Karpas-422 (cell line): ENCODE measurements at places on chromosomes 7 and 10.

GRCh38 chr10:34392641-34393170, 422.4 kb downstream of the PARD3 start:
- H3K36me3 ChIP-seq = no peaks in the 10 kb centered on the region
- DNase-seq = no peak
- no peaks in the 10 kb centered on the region for H3K27me3 ChIP-seq
- H3K4me3 ChIP-seq = no peak overlapping the region

DNA sequence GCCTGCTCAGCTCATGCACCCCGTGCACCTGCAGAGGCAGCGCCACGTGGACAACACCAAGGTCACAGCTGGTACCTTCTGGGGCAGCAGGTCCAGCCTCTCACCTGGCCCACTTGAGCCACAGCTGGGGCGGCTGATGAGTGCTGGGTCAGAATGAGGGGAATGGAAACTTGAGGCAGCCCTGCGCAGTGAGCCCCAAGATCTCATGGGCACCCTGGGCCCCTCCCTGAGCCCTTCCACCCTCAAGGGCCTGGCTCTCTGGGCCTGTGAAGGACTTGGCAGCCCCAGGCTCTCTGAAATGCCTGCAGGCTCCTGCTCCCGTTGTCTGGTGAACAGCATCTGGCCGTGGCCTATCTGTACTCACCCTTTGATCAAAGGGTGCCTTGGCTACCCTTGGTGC, 112.7 kb downstream of the TCERG1L start:
- DNase-seq = no peak
- no peak overlapping the region for H3K4me3 ChIP-seq
- H3K27ac ChIP-seq = no peak overlapping the region
- no peaks in the 10 kb centered on the region for H3K4me1 ChIP-seq

DNA sequence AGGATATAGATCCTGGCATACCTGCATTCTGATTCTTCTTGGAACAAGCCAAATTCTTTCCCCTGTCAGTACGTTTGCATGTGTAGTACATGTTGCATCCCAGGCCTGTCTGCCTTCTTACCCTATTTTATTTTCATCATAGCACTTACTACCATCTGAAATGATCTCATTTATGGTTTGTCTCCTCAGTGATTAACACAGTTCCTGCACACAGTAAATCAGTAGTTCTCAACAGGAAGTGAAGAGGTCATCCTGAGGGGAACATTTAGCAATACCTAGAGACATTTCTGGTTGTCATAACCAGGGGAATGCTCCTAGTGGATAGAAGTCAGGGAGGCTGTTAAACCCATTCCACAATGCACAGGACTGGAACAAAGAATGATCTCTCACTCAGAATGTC, 38.2 kb upstream of the SLC26A4 start:
- H3K4me1 ChIP-seq = no peaks in the 10 kb centered on the region
- no peak overlapping the region for H3K27ac ChIP-seq
- no peak overlapping the region for H3K4me3 ChIP-seq
- DNase-seq = no peak
- H3K36me3 ChIP-seq = 0 out of 2 replicates have a peak, but pooled peaks cover 4% of the 10 kb centered on the region

DNA sequence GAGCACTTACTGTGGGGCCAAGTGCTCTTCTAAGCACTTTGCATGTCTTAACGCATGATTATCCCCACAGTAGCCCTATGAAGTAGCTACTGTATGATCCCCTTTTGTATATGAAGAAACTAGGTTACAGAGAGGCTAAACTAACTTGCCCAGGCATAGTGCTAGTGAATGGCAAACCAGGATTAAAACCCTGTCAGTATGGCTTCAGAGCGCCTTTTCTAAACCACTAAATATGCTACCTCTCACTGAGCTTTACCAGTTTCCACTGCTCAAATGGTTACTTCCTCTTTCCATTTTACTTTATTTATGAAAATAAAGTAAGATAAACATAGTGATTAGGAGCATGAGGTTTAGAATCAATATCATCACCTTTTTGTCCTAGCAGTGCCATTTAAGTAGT, 73.6 kb downstream of the PODXL start:
- no peak for DNase-seq
- peaks cover 3% of the 10 kb centered on the region; the same call in 1 of the 2 replicates for H3K36me3 ChIP-seq
- H3K4me1 ChIP-seq = peaks cover 4% of the 10 kb centered on the region; the same call in 1 of the 2 replicates
- no peaks in the 10 kb centered on the region for H3K27me3 ChIP-seq
- no peak overlapping the region for H3K4me3 ChIP-seq

GRCh38 chr7:80154656-80155333, 20.2 kb downstream of the GNAI1 start:
- H3K4me3 ChIP-seq = no peak overlapping the region
- no peaks in the 10 kb centered on the region for H3K4me1 ChIP-seq
- no peak overlapping the region for H3K27ac ChIP-seq
- H3K36me3 ChIP-seq = no peaks in the 10 kb centered on the region
- no peak for DNase-seq

DNA sequence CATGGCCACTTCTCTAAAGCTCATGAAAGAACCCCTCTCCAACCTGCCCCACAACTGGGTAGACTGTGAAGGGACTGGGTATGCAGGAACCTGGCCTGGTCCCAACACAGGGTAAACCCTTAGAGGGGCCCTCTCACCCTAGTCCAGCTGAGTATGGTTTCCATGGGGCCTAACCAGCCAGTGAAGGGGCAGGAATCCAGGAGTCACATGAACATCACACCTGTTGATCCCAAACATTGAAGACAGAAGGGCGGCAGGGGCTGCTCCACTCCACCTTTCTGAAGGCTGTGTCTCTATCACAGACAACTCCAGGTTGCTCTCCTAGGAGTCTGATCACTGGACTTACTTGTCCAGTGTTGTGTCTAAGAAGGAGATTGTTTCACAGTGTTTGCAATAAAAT, 30.8 kb downstream of the GRID1 start:
- H3K4me1 ChIP-seq = peaks cover 6% of the 10 kb centered on the region; the same call in 1 of the 2 replicates
- DNase-seq = no peak
- H3K27me3 ChIP-seq = no peaks in the 10 kb centered on the region
- no peak overlapping the region for H3K4me3 ChIP-seq
